ENCODE measurements at places on chromosomes 1 and 21.

GRCh38 chr1:208000504-208000903 is 89.6 kb upstream of the CD34 start:
- DNase-seq: no peak

DNA sequence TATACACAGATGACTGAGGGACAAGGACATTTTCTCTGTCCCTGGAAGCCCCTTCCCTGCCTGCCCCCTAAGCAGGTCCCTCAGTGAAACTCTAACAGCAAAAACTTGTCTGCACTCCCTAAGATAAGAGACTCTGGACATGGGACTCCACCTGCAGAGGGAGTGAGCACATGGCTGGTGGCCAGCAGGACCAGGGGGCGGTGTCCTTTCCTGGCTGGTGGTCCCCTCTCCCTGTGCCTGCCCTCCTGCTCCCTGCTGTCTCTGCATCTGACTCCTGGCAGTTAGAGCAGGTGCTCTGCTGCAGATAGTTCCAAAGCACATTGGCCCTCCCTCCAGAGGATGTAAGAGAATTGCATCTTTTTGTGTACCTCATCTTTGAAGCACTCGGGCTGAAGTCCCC is 215.5 kb downstream of the GRIK3 start:
- no peak for DNase-seq

GRCh38 chr1:55987491-55988249 is 591.7 kb downstream of the PLPP3 start:
- DNase-seq: no peak

- no peak for DNase-seq
Observed at GRCh38 chr1:37310064-37310463, 164.3 kb upstream of the ZC3H12A start.

DNA sequence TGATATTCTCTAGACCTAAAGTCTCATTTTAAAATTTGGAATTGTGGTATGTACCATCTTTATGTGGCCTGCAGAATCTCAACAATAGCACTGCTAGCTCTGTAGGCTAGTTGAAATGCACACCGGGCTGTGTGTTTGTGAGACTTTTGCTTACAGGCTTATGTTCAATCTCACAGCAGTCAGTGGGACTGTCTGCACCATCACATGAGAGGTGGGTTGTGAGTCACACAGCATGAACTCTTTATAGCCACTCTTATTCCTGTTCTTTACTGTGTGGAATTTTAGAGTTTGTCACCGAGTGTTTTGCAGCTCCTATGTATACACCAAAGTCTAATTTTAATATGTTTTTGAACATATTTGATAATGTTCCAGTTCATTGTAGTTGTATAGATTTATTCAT is 74.6 kb downstream of the RASAL2 start:
- DNase-seq: no peak

DNA sequence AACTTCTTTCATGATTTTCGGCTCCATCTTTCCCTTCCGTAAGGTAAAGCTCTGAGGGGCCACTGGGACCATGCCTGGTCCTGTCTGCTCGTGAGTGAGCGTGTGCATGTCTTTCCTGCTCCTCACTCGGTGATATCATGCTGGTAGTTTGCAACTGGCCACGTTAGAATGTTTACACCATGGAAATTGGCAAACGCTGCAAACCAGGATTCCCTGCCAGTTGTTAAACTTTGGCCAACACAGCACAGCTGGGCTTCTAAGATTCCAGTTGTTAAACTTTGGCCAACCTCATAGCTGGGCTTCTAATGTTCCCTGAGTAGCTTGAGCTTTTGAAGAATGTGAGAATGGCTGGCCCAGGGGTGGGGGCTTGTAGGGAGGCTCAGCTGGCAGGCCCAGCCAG is 68.0 kb upstream of the ACTL8 start:
- no peak for DNase-seq

- DNase-seq: no peak
Observed at GRCh38 chr1:19975423-19976193, 3.8 kb downstream of the PLA2G2A start.

- no peak for DNase-seq
Observed at GRCh38 chr1:11358984-11359383, 86.0 kb downstream of the UBIAD1 start.

- DNase-seq: no peak
Observed at GRCh38 chr21:37223804-37224345, 43.3 kb downstream of the VPS26C start.

GRCh38 chr1:110606657-110607535 is 738 bp upstream of the KCNA2 start:
- no peak for DNase-seq

- no peak for DNase-seq
Observed at GRCh38 chr1:61269602-61270001, 187.2 kb downstream of the NFIA start.

DNA sequence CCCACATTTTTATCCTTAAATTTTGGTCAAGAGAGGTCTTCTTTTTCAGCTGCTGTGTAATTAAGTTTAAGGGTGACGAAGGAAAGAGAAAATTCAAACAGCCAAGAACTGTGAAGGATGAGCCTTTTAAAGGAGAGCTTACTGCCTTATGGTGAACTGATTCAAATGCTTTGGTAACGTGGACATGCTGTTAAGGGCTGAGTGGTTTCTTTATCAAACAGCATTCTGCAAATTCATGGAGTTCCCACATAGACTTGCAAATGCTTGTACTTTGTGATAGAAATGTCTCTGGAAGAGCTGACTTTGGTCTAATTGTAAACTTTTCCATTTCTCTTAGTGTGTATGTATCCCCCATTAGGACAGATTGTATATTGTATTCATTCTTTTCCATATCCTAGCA is 93.8 kb downstream of the CHD1L start:
- no peak for DNase-seq

- DNase-seq: no peak
Observed at GRCh38 chr21:34335316-34335715, 28.5 kb upstream of the KCNE2 start.

GRCh38 chr21:26448751-26449150 is 124.3 kb downstream of the CYYR1 start:
- DNase-seq: no peak

DNA sequence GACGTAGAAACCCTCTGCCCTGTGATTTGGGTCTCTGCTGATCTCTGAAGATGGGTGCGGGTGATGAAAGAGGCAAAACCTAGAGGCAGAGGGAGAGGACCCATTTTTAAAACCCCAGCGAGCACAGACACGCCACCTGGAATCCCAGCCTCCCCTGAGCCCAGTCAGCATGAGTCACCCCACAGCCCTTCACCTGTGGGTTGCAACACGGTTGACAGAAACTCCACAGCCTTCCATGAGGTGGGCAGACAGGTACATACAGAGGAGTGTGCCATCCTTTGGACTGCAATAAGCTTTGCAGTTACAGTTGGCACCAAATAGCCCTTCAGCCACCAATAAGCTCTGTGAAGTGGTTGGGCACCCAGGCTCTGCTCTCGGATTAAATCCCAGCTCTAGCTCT is 2.1 kb upstream of the GRHL3 start:
- DNase-seq: no peak

- no peak for DNase-seq
Observed at GRCh38 chr1:222040121-222040805, 298.4 kb upstream of the DUSP10 start.

GRCh38 chr1:1917995-1918900 is 831 bp downstream of the TMEM52 start:
- no peak for DNase-seq

- no peak for DNase-seq
Observed at GRCh38 chr1:214136324-214136919, 144.5 kb upstream of the SMYD2 start.

- no peak for DNase-seq
Observed at GRCh38 chr1:152398812-152399698, 15.0 kb downstream of the CRNN start.

- no peak for DNase-seq
Observed at GRCh38 chr1:29454616-29455380, 218.5 kb downstream of the PTPRU start.

DNA sequence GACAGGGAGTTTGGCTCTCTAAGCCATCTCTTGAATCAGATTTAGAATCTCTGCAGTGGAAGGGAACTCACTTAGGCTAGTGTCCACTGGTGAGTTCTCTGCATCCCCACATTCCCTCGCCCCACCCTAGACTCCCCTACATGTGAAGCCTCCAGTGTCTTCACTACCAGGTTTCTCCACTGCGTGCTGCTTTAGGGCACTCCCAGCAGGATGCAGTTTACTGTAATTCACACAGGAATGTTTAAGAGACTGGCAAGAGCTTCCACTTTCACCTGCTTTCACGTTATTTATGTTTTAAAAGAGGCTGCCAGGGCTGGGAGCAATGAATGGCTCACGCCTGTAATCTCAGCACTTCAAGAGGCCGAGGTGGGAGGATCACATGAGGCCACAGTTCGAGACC is 60.2 kb downstream of the KAZN start:
- no peak for DNase-seq

DNA sequence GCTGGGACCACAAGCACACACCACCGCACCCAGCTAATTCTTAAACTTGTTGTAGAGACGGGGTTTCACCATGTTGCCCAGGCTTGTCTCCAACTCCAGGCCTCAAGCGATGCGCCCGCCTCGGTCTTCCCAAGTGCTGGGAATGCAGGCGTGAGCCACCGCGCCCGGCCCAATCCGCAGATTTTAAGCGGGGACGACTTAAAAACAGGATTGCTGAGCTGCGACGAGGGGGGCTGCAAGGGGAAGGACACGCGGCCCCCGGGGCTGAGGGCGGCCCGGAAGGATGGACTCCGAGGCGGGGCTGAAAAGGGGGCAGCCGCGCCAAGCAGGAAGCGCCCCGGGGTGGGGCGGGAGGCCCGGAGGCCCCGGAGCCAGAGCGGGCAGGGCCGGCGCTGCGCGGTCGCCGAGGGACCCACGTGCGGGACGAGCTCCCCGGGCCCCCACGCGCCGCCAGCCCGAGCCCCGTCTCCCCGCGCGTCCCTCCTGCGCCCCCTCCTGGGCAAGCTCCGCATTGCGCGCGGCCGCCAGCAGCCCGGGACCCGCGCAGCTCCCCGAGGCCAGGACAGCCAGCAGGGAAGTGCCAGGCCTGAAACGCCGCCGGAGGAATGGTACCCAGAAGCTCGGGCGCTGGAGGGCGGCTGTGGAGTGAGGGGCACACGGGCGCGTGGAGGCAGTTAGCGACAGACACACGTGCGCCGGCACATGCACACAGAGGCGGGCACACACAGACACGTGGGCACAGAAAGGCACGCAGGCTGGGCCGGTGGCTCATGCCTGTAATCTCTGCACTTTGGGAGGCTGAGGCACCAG is 5.5 kb upstream of the PRKCZ start:
- no peak for DNase-seq

GRCh38 chr1:100351095-100351887 is 1.0 kb upstream of the CDC14A start:
- DNase-seq: no peak

DNA sequence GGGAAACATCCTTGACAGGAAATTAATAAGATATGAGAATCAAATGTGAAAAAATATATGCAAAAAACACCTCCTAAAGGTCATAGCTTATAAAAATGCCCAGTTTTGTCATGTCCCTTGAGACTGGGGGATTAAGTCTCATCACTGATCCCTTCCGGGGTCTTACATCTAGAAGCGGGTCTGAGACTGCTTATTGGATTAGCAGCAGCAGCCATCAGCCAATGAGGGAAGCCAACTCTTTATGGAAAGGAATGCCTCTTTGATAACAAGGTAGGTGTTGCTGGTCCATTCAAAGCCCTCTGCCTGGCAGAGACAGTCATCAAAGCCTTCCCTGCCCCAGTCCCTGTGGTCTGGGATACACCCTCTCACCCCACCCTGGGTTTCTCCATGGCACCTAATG is 3.9 kb upstream of the CACNA1S start:
- DNase-seq: no peak

DNA sequence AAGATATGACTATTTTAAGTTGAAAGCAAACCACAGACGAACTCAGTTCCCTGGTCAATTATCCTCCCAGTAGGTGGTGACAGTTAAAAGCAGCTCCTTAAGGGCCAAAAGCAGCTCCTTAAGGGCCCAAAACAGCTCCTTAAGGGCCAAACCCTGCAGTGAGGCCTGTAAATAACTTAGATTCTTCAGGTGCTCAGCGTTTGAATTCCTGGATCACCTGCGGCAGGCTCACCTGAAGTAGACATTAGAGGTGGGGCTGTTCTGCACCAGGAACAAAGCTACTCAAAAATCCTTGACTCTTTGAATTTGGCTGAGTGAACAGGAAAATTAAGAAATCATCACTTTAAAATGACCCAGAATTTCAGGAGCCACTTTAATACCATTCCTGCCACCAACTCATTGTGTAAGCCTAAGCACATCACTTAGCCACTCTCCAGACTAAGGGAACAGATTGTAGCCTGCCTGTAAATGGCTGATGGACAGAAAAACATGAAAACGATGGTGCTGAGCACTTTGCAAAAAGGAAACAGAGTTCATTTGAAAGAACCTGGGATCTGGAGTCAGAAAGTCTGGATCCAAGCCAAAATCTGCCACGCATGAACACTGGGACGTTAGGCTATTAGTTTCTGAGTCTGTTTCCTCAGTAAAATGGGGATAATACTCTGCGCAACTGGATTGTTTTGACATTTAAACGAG is 126.9 kb downstream of the LRIG2 start:
- DNase-seq: peak; percentile 89

DNA sequence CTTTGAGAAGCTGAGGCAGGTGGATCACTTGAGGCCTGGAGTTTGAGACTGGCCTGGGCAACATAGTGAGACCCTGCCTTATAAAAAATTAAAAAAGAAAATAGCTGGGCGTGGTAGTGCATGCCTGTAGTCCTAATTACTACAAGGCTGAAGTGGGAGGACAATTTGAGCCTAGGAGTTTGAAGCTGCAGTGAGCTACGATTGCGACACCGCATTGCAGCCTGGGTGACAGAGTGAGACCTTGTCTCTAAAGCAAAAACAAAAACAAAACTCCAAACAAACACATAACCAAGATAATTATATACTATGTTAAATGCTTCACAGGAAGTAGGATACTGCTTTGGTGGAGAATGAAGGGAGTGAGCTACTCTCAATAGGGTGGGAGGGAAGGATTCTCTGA is 5.4 kb upstream of the PAFAH2 start:
- DNase-seq: no peak

DNA sequence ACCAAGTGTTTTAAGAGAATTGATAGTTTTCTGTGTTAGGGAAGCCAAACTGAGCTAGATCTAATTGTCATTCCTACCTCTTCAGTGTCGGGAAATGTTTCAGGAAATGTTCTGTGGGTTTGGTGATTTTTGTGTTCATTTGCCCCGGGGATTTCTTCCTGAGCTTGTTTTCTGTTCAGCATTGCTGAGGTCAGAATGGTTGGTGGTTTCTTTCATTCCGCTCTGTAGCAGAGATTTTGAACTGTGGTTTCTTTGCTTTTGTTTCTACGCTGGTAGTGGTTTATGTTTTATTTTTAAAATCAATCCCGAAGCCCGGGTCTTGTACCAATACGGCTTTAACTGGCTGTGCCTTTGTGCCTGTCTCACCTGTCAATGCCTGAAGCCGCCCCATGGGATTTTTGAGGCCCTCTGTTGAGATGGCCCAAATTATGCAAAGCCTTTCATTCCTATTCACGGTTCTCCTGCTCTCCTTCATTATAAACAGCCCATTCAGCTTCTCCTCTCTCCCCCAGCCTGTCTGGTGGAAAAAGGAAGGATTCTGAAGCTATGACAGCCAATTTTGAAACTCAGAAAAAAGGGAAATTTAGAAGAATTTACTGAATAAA is 417.2 kb upstream of the KAZN start:
- DNase-seq: no peak

Measured in NCI-H187 treated with DMSO at 0.1 percent for 48 hours (cell line).